ENCODE measurements at places on chromosomes 7 and 10. TPM values are rescaled to one million over a fixed set of nuclear protein-coding genes. Genes with fewer than 3 reads are reported as not detected.

Gene NRCAM
- 3.8 TPM for total RNA-seq

Gene FAM25G
- total RNA-seq, result not detected

GRCh38 chr7:85469446-85470010 is 282.7 kb upstream of the SEMA3D start:
- DNase-seq, result no peak

- peak; percentile 47 for DNase-seq
Observed at GRCh38 chr7:468681-469562, 50.7 kb downstream of the PDGFA start.

Gene ANKRD61
- total RNA-seq, result 0.27 TPM

DNA sequence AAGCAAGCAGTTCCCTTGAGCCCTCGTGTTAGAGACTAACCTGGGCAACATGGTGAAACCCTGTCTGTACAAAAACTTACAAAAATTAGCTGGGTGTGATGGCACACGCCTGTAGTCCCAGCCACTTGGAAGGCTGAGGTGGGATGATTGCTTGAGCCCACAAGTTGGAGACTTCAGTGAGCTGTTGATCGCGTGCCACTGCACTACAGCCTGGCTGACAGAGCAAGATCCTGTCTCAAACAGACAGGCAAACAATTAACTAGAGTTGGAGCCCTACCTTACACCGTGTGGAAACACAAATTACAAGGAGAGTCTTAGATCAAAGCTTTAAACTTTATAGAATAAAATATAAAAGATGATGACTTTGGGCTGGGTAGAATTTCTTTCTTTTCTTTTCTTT is 219.5 kb downstream of the CUX1 start:
- DNase-seq, result no peak

Gene ATP6V1F
- total RNA-seq, result 113 TPM

GRCh38 chr7:93148144-93148543 is at the start of gene SAMD9L:
Gene SAMD9L (minus strand): TSS chr7:93148385. CDS start chr7:93135971, 12,414 bp downstream.
- no peak for DNase-seq

GRCh38 chr10:102626026-102626685 is 18.1 kb upstream of the TRIM8 start:
- DNase-seq, result no peak

GRCh38 chr10:34190580-34190979 is 624.5 kb downstream of the PARD3 start:
- DNase-seq, result no peak

GRCh38 chr7:149238051-149238450 is 1.4 kb upstream of the ZNF212 start:
- no peak for DNase-seq

- no peak for DNase-seq
Observed at GRCh38 chr10:4460267-4460666, 365.7 kb upstream of the AKR1E2 start.

DNA sequence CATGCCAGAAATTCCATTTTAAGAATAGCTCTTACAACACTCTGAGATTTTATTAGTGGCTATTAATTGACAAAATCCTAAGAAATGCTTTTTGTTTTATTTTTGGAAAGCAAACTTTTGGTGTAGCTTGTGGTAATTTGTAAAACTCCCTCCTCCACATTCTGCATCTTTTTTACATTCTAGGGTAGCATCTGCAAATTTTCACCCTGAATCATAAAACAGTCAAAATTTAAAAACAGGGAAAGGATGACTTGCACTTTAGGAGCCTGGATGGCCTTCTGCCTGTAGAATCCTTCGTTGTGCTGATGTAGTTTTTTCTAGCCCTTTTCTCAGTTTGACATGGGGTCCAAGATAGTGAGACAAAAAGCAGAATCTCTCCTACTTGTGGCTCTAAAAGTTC is 316.1 kb downstream of the ADRA2A start:
- no peak for DNase-seq

DNA sequence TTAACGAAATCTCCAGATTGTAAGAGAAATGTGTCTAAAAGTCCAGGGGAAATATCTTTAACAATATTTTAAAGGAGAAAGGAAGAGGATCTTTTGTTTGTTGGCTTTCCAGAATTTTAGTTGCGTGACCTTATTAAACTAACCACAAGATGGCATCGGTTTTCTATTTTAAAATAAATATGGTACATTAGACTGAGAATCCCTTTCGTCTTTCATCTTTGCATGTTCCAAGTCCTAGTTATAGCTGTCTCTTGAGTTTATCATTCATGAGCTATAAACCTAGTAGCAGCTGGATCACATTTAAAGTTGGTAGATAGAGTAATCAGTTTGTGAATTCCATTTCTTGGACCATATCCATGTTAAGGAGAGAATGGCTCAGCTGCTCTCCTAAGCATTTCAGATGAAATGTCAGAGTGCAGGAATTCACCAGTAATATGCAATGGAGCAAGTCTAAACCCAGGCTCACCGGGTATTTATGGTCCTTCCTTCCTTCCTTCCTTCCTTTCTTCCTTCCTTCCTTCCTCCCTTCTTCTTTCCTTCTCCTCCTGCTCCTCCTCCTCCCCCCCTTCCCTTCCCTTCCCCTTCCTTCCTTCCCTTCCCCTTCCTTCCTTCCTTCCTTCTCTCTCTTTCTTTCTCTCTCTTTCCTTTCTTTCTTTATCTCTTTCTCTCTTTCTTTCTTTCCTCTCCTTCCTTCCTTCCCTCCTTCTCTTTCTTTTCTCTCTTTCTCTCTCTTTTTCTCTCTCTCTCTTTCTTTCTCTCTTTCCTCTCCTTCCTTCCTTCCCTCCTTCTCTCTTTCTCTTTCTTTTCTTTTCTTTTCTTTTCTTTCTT is 57.8 kb upstream of the RAB18 start:
- no peak for DNase-seq

DNA sequence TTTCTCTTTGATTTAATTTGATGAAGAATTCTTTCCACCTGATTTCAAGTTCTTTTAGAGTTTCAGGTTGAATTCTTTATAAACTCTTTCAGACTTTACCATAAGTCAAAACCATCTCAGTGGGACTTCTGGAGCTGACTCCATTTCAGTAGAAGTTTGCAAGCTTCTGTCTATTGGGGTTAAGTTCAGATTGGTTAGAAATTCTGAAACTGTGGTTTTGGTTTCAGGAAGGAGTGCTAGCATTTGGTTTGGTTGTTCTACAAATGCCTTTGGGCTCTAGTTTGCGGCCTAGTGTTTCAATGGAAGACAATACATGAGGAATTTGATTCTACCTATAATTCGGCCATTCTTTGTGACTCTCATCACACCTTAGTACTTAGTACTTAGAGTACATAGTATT is 176.8 kb upstream of the RHOBTB1 start:
- no peak for DNase-seq

Gene LIPJ
- total RNA-seq, result not detected

DNA sequence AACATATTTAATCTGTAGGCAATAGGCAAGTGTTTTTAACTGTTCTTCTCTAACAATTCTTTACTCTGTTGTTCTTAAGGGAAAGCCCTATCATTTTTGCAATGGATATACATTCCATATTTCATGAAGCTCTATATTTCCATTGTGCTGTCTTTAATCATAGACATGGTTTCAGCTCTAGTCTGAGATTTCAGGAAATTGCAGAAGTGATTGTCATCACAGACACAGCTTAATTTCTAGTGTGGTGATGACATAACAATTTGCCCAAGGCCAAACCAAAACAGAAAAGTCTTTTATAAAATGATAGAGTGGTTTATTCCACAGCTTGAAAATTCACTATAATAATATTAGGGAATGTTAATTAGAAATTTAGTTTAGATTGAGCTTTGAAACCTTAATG is 494.1 kb upstream of the SEMA3A start:
- DNase-seq, result no peak

GRCh38 chr7:30684351-30684750 is 2.1 kb upstream of the CRHR2 start:
- no peak for DNase-seq

Gene CFAP43
- 0.16 TPM for total RNA-seq

Gene TBX20
- total RNA-seq, result not detected

DNA sequence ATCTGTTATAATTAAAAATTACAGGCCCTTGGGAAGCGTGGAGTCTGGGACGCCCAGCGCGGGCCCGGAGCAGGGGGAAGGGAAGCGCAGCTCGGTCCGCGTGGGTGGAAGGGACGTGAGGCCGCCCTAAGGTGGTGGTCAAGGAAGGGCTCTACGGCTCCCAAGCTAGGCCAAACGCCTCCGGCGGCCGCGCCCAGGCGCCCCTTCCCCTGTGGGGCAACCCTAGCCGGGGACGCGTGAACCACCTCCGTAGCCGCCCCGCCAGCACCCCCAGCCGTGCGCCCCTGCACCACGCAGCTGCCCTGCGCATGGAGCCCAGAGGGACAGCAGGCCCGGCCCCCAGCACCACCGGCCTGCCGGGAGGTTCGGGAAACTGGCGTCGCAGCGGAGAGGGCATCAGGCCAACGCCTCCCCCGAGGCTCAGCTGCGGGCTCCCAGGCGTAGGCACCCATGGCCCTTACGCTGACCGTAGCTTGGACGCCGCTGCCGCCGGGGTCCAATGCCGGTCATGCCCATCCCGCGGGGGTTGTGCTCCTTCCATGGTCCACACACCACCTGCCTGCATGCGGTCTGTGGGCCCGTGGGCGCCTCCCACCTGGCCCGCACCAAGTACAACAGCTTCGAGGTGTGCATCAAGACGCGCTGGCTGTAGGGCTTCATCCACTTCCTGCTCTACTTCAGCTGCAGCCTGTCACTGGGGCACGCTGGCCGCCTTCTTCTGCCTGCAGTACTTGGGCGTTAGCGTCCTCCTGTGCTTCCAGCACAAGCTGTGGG is 166.7 kb downstream of the SEPTIN7 start:
- DNase-seq, result no peak

DNA sequence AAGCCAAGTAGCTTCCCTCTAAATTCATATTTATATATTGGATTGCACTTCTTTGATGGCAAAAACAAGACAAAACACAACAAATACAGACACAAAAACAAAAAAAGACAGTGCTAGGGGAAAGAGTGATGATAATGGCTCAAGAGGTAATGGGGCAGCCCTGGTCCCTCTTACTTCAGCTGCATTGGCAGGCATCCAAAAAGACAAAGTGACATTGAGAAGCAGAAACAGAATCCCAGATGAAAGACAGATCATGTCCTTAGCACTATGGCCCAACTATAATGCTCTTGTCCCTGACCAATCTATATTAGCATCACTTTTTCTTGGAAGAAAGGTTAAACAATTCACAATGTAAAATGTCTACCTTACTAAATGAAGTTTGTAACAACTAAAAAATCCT is 76.2 kb downstream of the GPR85 start:
- no peak for DNase-seq

DNA sequence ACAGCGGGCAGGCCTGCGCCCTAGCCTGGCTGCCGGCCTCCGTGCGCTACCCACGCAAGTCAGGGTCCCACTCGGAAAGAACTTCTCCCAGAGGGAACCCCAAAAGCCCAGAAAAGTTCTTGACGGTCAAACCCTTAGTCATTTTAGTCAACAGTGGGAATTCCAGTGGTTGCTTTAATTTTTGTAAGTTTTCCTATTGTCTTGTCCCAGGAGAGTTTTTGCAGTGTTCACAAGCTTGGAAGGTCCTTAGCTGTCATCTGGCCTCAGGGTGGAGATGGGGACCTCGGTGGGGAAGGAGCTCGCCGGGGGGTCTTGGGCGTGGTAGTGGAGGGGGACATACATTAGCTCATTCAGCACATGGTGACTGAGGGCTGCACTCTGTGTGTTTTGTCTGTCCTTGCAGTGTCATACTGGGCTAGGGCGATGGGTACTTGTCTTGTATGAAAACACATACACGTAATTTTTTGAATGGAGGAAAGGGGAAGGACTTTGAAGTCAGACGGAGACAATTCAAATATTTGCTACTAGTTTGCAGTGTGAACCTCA is 736 bp downstream of the MINDY4 start:
- peak; percentile 37 for DNase-seq

Gene STOX1
- total RNA-seq, result 0.22 TPM

- DNase-seq, result no peak
Observed at GRCh38 chr7:44158096-44158872, 17.2 kb upstream of the MYL7 start.

- no peak for DNase-seq
Observed at GRCh38 chr10:35691522-35692236, 49.6 kb upstream of the FZD8 start.

GRCh38 chr7:80942261-80943041 is 23.6 kb upstream of the SEMA3C start:
- DNase-seq, result no peak

DNA sequence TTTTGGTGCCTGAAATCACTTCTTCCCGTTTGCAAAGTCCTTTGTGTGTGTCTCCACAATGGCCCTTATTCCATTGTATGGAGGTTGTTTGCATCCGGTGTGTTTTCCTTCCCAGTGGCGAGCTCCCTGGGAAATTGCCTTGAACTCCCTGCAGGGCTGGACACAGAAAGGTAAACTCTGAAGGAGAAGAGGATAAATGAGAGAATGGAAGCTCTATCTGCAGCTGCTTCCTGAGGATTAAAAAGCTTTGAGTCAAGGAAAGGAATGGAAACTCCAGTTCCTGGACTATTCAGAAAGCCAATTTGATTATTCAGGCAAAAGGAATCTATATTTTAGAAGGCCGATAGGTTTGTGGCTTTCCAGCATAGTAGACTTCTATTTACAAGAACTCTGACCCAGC is 4.4 kb upstream of the GRK5 start:
- DNase-seq, result no peak

Data from activated CD8-positive, alpha-beta T cell treated with anti-CD3 and anti-CD28 coated beads for 36 hours (primary cell).